RCC 7860 (cell line): ENCODE measurements at places on chromosomes 13 and 19.
A peak's percentile ranks its signal among the peaks of the same experiment; 100 is the strongest.

DNA sequence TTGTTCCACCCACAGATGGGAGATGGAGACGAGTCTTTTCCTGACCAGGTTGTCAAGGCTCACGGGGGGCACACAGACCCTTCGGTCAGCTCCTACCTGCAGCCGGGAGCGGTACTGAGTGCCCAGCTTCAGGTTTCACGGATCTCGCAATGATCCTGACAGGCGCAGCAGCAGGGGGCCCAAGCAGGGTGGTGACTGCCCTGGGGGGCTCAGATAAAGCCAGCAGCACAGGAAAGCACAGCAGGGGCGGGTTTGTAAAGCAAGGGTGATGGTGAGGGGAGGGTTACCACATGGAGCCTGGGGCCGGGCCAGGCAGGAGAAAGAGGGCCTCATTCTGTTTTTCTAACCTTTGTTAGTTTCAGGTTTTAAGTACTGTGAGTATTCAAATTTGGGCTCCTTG, 41.7 kb upstream of the ATP11A start:
- no peak for DNase-seq

GRCh38 chr19:32203161-32203560, 142.2 kb upstream of the ZNF507 start:
- DNase-seq, result no peak

DNA sequence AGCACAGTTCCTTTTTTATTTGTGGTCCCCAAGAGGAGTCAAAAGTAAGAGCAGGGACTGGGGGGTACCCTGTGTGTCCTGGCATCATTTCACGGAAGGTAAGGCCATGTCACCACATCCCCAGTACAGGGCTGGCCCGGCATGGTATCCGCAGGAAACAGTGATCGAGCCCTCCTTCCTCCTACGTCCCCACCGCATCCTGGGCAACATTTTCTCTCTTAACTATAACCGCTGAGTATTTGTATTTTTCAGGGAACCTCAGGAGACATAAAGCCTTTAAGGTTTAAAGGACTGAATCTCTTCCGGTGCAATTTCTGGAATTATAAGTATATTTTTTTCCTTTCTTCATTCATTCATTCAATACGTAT, 13.6 kb upstream of the LATS2 start:
- DNase-seq, result no peak

DNA sequence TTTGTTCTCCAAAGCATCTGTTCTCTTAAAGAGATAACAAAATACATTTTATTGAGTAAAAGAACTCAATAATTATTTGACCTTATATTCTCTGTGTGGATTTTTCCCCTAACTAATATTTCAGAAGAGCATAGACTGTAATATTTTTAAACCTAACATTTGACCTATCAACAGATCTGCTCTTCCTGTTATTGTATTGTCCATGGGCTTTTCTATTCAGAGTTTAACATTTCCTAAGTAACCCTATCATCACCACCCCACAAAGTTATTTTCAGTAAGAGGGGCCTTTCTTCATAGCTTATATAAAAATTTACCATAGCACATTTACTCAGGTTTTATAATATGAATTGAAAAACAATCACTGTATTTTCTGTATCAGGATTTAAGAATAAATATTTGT, 17.5 kb downstream of the POLR1D start:
- no peak for DNase-seq

DNA sequence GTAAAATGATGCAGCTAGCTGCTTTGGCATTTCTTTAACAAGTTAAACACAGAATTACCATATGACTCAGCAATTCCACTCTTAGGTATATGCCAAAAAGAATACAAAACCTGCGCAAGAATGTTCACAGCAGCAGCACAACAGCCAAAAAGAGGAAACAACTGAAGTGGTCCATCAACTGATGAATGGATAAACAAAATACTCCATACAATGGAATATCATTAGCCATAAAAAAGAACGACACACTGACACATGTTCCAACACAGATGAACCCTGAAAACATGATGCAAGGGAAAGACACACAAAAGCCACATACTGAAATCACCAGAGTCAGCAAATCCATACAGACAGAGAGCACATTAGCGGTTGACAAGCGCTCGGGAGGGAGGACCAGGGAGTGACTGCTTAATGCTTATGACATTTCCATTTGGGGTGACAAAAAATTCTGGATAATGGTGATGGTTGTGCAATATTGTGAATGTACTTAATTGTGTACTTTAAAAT, 3.0 kb downstream of the PCID2 start:
- no peak for DNase-seq

DNA sequence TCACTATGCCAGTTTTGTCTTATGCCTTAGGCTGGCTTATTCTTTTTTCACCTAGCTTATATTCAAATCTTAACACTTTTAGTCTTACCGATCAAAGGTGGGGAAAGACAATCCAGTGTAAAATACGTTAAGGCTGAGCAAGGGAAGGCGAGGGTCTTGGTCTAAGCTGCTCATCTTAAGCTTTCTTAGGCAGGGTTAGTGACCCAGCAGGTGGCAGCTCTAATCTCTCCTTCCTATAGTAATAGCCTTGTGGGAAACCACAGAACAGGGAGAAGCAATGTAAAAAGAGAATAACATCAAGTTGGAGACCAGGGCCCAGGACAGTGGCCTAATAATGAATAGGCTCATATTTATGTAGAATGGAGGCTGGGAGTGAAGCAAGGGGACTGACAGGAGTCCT, 45.9 kb downstream of the COG3 start:
- no peak for DNase-seq

DNA sequence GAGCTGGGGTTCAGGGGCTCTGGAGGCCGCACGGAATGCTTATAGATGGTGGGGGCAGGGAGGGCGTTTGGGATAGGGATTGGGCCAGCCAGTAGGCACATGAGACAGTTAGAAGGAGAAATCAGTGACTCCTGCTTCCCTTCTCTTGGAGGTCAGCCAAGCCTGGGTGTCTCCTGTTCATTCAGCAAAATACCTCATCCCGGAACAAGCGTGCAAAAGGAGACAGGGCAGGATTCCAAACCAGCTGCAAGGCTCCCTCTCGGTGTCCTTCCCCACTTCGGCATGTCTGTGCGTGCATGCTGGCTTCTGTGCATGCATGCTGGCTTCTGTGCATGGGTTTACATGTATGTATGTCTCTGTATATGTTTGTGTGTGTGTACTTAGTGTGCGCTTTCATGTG, 37.3 kb upstream of the PEPD start:
- no peak for DNase-seq

- DNase-seq, result no peak
These were observed 1.5 kb downstream of the AKT2 start for GRCh38 chr19:40283414-40284250.

DNA sequence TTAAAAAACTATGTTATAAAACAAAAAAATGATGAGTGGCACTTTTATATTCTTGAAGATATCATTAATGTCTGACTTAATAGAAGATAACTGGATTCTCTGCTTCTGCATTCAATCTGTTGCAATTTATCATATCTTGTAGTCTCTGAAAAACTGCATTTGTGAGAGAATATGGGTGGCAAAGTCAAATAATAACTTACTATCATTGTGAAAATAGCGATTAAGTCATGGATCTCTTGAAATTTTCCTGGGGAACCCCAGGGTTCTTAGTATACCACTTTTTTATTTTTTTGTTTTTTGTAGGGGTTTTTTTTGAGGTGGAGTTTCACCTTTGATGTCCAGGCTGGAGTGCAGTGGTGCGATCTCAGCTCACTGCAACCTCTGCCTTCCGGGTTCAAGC, 127.1 kb downstream of the STOML3 start:
- DNase-seq, result no peak

DNA sequence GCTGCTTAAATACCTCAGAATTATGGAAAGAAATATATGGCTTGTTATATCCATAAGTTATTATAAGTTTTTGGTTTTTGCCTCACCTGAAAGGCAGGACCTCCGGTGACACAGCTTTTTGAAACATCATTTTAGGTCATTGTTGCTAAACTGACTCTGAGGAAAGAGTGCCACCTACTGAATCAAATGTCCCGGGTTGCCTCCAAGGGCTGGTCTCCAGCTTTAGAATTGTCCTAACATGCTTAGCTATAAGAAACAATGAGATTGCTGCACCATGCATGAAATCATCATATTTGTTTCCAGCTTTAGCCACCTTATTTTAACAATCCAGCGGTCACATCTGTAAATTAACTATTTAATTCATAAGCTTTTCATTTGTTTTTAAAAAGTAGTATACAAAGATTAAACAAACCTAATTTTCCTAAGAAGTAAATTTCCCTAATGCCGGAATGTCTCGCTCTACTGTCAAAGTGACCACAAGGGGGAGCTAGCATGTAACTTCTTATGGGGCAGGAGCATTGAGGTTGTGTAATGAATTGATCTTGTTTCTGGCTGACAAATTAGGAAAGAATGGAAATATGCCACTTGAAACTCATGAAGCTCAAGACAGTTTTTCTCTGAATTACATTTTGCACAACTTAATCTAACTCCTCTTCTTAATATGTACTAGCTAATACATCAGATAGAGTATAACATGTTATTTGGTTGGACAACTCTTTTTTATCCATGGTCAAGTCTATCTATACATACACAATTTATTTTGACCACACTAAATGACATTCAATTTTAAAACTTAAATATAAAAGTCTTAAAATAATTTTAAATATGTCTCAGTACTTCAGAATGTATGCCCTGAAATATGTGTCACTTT, 6.7 kb upstream of the PCDH17 start:
- peak; percentile 11 for DNase-seq

DNA sequence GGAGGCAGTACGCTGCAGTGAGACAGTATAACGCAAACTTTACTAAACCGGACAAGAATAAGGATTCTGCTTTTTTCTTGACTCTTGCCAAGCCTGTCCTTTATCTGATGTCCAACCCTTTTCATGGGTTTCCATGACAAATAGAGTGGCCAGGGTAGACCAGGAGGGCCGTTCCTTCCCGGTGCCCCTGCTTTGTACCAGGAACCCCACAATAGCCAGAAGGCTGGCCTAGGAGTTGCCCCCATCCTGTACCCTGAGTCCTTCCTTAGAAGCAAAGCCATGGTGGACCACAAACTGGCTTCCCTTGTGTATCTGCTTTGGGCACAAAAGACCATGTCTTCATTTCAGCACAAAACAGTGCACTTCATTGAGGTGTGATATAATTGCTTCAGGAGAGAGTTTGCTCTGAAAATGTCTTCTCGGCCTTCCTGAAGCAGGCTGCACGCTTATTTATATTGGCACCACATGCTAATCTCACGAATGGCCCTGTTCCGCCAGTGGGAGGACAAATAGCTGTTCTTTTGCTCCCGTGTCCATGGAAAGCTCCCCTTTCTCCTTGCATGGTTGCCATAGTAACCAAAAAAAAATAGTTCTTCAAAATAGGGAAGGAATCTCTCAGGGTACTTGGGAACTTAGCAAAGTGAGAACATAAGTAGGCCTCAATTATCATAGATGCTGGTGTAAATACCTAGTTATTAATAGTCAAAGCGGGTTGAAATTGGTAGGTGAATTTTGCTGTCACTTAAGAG, 222.1 kb downstream of the ZIC5 start:
- DNase-seq, result no peak

DNA sequence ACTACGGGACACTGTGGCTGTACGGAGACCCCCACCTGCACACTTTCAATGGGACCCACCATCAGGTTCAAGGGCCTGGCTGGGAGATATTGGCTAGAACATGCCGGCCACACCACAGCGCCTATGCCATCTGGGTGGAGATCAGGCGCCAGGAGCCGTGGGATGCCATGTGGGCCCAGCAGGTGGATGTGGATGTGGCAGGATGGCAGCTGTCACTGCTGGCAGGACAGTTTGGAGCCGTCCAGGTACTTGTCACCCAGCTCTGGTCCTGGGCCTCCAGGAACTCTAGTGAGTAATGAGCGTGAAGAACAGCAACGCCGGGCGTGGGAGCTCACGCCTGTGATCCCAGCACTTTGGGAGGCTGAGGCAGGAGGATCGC, 15.7 kb upstream of the FXYD3 start:
- DNase-seq, result no peak

DNA sequence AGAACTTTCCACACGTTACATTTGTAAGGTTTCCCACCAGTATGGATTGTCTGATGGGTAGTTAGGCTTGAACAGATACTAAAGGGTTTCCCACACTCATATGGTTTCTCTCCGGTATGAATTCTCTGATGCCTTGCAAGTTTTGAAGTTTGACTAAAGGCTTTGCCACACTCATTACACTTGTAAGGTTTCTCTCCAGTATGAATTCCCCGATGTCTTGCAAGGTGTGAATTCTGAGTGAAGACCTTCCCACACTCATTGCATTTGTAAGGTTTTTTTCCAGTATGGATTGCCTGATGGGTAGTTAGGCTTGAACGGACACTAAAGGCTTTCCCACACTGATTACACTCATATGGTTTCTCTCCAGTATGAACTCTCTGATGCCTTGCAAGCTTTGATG, 7.6 kb upstream of the ZNF415 start:
- no peak for DNase-seq

GRCh38 chr19:14112809-14113385, 4.7 kb downstream of the PRKACA start:
- DNase-seq, result no peak

DNA sequence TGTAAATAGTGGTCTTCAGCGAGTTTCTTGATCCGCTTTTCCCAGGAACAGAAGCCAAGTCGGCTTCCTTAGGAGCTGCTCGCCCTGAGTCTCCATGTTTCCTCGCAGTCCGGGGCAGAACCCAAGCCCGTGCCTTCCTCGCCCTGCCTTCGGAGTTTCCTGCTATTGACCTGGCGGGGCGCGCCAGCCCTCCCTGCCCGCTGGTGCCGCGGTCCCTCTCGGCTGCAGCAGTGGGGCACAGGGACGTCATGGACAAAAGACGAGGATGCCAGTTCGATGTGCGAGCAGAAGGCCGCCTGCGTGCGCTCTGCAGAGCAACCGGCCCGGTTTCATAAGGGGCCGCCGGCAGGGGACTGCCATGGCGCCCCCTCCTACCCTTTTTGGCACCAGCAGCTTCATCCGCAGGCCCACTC, 156.6 kb downstream of the TM9SF2 start:
- DNase-seq, result no peak

GRCh38 chr19:1236576-1236975, 1.2 kb downstream of the CBARP start:
- no peak for DNase-seq

DNA sequence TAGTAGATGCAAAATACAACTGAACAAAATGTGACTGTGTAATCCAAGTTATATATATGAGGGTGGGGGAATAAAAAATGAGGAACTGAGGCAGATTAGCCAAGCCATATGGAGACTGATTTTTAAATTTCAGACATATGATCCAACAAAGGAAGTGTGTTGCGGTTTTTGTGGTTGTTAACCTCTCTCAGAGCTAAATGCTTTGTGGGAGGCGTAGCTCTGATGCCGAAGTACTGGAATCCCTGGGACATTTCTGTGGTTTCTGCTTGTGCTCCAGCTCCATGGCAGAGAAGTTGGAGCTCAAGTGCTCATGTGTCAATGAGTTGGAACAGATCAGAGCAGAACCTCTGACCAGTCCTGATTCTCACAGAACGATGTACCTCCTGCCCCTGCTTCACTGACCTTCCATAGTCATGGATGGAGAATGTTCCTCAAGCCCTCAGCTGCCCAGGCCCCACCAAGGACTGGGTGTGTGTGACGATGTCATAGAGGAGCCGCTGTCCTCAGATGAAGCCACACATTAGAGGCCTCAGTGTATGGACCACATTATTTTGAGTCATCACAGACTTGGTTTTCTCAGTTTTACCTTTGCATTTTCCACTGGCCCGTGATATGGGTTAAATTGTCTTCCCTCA, 107.6 kb downstream of the SOX1 start:
- DNase-seq, result peak; percentile 84

GRCh38 chr13:21232196-21232595, 55.7 kb downstream of the MRPL57 start:
- DNase-seq, result no peak

GRCh38 chr13:62997696-62998095, 1582.0 kb upstream of the PCDH20 start:
- DNase-seq, result no peak
